ENCODE measurements at places on chromosomes 2 and 18. TPM values are rescaled to one million over a fixed set of nuclear protein-coding genes. Genes with fewer than 3 reads are reported as not detected.

DNA sequence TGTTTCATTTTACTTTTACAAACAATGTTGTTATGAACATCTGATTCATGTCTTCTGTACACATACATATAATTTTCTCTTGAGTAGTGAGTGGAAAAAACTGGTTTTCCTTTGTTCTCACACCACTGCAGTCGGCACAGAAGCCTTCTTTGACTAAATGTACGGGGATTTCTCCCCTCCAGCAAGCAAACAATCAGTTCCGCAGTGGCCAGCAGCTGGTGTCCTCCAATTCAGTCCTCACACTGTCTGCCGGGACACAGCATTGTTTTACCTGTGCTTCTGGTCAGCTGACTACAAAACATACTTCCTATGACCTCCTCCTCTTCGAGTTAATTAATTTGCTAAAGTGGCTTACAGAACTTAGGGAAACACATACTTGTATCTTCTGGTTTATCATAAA lies 202.8 kb downstream of the WDR7 start:
- DNase-seq = no peak

DNA sequence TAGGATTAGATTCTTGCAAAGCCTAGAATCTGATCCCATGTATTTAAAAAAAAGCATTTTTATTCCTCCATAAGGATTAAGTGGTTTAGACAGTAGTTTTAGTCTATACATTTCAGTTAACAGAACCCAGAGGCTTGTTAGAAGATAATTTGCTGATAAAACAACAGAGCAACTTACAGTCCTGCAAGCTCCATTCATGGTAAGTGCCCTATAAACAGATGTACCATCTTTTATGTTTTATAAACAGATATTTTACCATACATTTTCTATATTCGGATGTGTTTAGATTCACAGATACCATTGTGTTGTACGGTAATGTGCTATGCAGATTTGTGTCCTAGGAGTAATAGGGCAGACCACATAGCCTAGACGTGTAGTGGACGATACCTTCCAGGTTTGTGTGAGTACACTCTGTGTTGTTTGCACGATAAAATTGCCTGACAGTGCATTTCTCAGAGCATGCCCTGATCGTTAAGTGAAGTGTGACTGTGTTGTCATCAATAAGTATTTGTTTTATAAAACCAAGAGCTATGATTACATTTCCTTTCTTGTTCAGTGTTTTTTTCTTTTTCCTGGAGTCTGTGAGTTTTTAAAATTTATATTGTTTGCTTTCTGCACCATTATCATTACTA lies 54.2 kb downstream of the CERS6 start:
- DNase-seq = no peak

GRCh38 chr2:236180831-236181453 lies 12.8 kb upstream of the GBX2 start:
- DNase-seq = no peak

POTEJ gene
- polyA plus RNA-seq = not detected

PTPRN gene
- polyA plus RNA-seq = 0.03 TPM

SPATS2L gene
- polyA plus RNA-seq = 62.1 TPM

DNA sequence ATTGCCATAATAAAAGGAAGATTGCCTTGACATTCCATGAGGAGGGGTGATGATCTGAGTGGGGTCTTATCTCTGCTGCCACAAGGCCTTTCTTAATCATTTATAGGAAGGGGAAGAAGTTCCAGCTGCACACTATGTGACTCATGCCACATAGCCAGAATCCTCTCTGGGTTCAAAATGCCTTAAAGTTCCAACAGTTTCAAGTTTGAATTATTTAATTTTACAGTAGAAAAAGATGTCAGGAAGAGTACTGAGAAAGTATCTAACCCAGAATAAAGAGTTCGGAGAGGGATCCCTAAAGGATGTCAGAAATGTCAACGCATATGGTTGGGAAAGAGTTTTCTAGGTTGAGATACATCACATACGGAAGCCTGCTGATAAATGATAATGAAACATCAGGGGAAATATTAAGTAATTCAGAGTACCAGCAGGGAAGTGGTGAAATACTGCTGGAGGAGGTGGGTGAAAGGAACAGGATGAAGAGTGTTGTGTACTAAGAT lies 999.9 kb downstream of the TSN start:
- DNase-seq = no peak

DNA sequence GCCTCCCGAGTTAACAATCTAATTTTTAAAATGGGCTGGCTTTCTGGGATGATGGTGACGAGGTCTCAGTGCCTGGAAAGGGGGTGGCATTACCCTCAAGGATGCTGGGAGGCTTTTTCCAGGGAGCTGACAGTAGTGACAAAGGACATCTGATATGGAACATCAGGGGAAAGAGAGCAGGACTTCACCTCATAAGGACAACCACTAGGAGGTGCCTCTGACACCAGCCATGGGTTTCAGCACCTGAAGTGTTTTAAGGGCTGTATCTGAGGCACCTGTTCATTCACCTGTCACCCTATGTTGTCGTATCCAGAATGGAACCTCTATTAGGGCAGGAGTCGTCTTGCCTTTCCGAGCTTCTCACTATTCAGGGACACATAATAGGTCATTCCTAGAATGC lies 10.8 kb downstream of the IL36B start:
- DNase-seq = no peak

- DNase-seq = no peak
Measured at GRCh38 chr2:5932556-5933469, 240.6 kb downstream of the SOX11 start.

TTN gene
- 248 TPM for polyA plus RNA-seq
